ENCODE measurements at places on chromosomes 12 and 14.

- DNase-seq = no peak
These were observed 8.1 kb upstream of the NAA30 start for GRCh38 chr14:57382283-57382682.

DNA sequence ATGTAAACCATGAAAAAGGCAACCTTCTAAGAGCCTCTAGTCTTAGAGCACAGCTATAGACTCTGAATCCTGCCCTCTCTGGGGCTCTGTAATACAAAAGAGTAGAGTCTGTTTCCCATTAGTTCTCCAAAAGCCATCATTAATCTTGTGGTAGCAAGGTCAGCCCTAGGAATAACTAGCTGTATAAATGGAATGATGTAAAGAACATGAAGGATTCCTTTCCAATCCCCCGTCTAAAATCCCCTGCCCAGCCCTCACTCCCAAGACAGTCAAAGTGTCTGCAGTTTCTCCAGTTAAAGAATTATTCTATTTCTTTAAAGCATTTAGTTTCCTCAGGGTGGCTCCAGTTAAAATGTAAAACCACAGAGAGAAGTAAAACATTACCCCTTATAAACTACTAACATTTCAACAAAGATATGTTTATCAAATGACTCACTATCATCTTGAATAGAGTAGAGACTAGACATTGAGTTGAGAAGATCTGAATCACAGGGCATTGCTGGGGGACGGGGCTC is 104.2 kb downstream of the ST8SIA1 start:
- no peak for DNase-seq

- DNase-seq = no peak
These were observed 168.2 kb downstream of the SUDS3 start for GRCh38 chr12:118544569-118544968.

GRCh38 chr12:49689785-49690184 is 17.4 kb downstream of the FMNL3 start:
- no peak for DNase-seq

- DNase-seq = no peak
These were observed 112.3 kb downstream of the PLXNC1 start for GRCh38 chr12:94260717-94261116.

- DNase-seq = no peak
These were observed 88.1 kb upstream of the DIO3 start for GRCh38 chr14:101473045-101473729.

DNA sequence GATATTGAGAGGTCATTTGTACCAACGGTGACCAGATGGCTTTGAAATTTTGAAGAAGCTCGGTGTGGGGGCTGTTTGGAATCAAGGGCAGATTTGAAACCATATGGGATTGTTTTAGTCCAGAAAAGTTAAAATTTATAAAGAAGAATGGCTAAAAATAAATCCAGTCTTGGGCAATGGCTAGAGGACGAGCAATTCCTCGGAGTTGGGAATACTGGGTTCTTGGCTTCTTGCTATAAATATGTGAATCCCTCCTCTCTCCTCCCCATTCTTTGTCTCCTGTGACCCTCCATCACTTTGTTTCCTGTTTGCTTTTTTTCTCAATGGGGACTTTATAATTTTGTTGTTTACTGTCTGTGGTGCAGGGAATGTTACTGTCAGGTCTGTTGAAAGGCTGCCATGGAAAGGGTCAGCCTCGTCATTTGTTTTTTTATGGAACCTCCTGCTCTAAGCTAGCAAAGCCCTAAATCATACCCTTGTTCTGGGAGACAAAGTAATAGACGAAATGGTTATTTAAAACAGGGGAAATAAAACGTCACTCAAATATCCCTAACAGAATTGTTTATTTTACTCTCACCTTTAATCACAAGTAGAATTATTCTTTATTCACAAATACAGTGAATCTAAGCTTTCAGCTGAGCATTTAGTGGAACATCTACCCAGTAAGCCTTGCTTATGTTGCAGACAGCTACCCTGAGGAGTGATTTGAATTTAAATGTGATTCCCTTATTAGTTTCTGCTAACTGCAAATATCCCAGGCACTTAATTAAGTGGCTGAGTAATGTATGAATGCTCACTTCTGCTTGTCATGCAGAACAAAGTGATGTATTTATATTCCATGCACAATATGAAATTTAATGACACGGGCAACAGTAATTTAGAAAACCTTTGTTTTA is 273.1 kb upstream of the NOVA1 start:
- DNase-seq = no peak

GRCh38 chr12:79407671-79408622 is 282.8 kb downstream of the PAWR start:
- no peak for DNase-seq

DNA sequence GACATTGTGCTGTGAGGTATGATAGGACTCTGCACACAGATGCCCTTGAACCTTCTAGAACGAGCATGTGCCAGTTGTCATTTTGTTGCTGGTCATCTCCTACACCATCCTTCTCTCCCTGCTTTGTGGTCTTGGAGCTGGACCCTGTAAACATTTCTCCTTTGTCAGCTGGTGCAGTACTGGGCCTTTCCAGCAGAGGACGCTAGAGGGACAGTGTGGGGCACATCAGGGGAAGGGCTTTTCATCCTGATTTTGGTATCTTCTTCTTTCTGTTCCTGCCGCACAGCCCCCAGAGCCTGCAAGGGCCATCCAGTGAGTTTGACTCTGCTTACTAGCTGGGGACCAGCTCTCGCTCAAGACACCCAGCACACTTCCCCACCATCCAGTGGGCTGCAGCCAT is 484.6 kb downstream of the AACS start:
- no peak for DNase-seq

DNA sequence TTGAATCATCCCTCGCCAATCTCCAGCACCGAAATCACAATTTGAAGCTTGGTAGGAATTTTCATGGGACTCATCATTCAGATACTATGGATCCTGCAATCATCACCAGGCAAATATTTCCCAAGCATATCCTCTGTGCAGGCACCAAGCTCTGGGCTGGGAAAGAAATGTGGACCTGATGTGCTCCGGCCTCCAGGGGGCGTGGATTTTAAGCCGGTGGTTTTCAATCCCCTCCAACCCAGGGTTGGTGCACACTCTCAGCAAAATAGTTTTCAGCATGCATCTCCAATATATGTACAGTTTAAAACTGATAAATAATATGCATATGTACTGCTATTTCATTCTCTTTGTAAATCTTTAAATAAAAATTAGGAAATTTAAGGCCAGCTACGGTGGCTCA is 98.9 kb downstream of the RBM19 start:
- no peak for DNase-seq

DNA sequence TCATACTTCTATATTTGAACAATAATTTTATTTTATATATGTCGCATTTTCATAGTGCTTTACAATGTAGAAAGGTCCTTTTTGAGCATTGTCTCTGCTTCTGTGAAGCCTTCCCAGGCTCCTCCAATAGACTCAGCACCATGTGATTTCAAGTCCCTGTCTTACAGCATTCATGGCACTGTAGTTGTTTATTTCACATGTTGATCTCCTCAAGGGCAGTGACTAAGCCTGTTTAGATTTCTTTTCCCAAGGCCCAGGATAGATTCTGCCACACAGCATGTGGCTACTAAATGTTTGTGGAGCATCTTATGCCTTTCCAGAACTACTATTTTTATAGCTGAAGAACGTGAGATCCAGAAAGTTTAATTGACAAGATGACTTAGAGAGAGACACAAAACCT is 391.7 kb downstream of the TMEM117 start:
- DNase-seq = no peak

DNA sequence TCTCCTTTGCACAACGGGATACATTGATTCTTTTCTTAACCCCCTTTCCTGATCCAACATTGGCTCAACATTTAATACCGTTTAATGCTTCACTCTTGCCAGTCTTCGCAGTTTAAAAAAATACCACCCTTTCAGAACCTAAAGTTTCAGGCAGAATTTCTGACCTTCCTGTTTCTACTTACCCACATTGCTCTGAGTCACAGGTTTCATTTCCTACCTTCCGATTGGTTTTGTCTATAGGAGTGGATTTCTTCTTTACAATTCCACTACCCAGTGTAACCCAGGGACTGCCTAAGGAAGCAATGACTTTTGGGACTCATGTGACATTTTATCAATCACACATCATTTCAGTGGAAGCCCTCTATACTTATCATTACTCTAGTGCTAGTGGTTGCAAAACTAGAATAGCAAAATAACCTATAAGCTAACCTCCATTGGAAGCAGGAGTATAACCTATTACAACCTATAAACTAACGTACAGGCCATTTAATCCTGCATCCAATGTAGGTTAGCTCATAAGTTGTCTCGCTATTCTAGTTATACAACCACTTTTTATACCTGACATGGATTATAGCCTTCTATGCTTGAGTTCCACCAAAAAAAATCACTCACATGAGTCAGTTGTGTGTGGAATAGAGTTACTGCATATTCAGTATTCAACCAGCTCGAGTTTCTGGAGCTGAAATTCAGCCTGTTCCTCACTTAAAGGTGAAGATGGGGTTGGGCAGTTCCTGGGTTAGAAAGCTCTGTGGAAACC is 64.9 kb upstream of the KITLG start:
- no peak for DNase-seq

GRCh38 chr14:75835156-75835725 is 146.6 kb downstream of the TGFB3 start:
- no peak for DNase-seq

GRCh38 chr14:22210906-22211305 is 378.1 kb downstream of the DAD1 start:
- no peak for DNase-seq

GRCh38 chr12:110561471-110562201 is 21.5 kb downstream of the PPTC7 start:
- DNase-seq = no peak

GRCh38 chr12:80756875-80757274 is 40.2 kb downstream of the MYF5 start:
- DNase-seq = no peak

DNA sequence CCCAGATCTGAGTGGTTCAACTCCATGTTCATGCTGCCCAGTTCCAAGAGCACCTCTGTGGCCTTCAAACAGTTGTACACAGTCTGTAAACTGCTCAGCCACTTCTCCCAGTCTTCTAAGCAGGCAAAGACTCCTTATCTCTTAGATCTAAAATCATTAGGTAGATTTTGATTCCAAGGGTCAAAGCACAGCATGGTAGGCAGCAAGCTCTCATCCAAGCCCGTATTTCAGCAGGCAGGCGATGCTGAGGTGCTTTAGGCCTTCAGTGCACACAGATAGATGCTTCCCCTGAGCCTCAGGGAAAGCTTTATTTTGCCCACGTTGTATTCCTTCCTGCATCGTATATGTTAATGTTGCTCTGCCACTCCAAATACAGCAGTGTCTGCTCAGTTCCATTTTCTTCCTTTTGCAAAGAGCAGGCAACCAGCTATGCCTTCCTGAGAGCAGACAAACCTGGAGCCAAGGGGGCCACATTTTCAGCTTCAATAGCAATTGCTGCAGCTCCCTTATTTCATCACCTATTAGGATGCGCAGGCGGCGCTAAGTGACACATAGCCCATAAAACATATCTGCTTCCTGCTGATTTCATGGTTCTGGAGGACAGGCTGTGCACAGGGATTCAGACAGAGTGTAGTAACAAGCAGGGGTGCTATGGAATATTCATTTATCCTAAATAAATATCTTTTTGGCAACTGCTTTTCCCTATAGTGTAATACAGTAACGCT is 67.5 kb downstream of the ETV6 start:
- DNase-seq = no peak

GRCh38 chr12:106739815-106740530 is 34.5 kb upstream of the RIC8B start:
- DNase-seq = no peak

DNA sequence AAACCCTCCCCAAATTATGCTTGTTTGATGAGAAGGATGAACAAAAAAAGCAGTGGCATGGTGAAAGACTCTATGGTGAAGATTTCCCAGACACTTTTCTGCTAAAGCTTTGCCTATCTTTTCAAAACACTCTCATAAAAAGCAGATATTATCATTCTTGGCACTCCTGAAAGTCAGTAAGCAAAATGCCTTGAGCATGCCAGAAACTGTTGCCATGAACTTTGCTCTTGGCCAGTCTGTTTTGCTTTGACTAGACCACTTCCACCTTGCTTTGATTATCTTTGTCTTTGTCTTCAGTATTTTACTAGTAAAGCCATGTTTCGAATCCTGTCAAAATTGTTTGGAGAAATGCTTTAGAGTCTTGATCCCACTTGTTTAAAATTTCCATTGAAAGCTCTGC is 110.4 kb downstream of the CNTN1 start:
- DNase-seq = no peak

DNA sequence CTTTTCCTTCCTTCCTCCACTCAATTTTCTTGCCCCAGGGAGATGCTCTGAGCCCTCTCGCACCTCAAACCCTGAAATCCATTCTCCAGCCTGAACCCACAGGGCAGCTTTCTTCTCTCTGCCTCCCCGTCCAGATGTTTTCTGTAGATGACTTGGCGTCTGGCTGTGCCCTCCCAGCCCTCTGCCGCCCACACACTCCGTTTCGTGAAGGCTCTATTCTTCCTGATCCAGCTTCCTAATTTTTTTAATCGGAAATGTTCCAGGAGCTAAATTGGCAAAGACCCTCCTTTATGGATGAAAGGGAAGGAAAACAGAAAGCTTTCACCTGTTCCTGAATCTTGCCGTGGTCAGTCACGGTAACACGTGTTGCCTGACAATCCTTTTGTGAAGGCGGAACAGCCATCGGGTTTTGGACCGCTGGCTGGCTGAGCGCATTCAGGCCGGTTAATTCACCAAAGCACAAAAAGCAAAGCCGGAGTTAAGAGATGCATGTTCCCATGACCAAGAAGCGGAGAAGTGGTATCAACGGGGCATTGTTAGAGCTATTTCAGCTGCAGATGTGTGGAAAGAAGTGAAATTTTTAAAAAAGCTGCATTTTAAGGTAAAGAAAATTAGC is 70.2 kb upstream of the FBRSL1 start:
- no peak for DNase-seq

DNA sequence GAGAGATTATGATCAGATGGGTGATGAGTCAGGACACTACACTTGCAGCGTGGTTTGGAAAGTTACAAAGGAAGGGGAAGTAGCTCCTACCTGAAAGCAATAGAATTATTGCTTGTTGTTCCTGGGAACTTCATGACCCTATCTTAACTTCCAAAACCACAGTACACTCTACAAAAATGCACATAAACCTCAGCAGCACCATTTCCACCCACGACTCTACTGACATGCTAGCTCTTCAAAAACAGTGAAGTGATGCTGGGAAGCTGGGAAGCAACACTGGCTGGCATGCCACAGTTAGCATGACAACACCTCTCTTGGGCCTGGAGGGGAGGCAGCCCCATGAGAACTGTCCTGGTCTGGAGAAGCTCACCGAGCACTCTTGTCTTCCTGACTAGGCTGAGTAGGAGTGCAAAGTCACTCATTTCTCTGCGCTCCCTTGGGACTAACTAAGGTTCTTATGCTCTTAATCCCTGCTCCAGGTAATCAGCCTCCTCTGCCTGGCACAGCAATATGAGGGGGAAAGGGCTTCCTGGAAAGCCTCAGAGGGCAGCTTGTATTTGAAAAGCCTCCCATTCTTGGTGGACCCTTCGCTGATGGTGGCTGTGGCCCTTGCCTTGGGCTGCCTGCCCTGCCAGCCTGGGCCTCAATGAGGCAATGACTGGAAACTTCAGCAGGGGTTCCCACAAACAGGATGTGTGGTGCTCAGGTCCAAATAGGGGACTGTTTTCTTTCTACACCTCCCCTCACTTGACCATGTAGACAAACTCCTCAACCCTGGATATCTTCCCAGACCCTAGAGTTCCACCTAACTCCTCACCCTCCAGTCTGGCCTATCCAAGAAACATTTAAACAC is 1.2 kb downstream of the KRT3 start:
- DNase-seq = no peak
